ENCODE measurements at places on chromosomes 3 and 15. TPM values are rescaled to one million over a fixed set of nuclear protein-coding genes. Genes with fewer than 3 reads are reported as not detected.

The AHSG gene
- total RNA-seq, result not detected

The SEMA5B gene
- 0.09 TPM for total RNA-seq

The CCDC80 gene
- 11.5 TPM for total RNA-seq

The ST6GAL1 gene
- total RNA-seq, result 63.4 TPM

The SUSD5 gene
- total RNA-seq, result 1.9 TPM

The OSBPL10 gene
- 14.7 TPM for total RNA-seq

The ECE2 gene
- not detected for total RNA-seq

The ACKR4 gene
- 0.18 TPM for total RNA-seq
